ENCODE measurements at places on chromosomes 2 and 18.
A peak's percentile ranks its signal among the peaks of the same experiment; 100 is the strongest.

DNA sequence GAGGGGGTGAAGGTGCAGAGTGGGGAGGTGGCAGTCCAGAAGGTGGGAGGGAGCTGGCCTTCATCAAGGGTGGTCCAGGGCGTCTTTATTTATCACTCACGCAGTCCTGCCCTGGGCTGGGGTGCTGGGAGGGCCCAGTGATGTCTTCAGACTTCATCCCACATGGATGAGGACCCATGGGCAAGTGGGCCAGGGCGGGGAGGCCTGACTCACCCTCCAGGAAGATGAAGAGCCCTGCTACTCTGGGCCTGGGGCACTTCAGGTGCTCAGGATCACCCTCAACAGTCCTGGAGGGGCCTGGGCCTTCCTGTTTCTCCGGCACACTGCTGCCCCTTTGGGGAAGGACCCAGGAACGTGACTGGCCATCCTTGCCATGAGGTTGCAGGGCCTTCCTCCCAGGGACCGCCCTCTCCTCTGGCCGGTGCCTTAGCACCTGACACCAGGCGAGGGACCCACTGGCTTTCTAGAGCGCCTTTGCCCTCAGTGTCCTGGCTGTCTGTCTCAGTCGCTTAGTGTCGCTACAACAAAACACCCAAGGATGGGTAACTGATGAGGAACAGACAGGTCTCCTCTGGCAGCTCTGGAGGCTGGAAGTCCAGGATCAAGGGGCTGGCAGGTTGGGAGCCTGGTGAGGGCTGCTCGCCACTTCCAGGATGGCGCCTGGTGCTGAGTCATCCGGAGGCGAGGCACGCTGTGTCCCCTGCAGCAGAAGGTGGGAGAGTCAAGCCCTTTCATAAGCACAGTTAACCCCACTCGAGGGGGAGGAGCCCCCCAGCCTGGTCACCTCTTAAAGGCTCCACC lies 57.8 kb upstream of the HS6ST1 start:
- no peak for DNase-seq

- DNase-seq = no peak
Observed at GRCh38 chr18:13379930-13380690, 161.6 kb downstream of the LDLRAD4 start.

- DNase-seq = no peak
Observed at GRCh38 chr2:28606986-28607441, 111.2 kb downstream of the PLB1 start.

DNA sequence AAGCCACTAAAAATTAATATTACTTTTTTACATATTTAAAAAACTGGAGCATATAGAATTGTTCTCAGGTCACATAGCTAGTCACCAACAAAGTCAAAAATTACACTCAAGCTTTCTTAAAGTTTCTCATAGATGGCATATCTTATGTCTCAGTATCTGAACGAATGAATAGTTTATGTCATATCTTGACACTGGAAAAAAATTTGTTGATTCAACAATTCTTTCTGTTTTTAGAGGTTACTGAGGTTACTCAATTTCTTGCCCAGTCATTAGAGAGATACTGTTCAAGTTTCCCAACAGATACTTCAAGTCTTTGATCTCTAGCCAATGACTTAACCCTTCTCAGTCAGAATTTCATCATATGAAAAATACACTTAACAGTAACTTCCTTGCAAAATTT lies 113.1 kb upstream of the XIRP2 start:
- DNase-seq = no peak

GRCh38 chr2:12236136-12236844 lies 480.4 kb upstream of the TRIB2 start:
- DNase-seq = no peak

DNA sequence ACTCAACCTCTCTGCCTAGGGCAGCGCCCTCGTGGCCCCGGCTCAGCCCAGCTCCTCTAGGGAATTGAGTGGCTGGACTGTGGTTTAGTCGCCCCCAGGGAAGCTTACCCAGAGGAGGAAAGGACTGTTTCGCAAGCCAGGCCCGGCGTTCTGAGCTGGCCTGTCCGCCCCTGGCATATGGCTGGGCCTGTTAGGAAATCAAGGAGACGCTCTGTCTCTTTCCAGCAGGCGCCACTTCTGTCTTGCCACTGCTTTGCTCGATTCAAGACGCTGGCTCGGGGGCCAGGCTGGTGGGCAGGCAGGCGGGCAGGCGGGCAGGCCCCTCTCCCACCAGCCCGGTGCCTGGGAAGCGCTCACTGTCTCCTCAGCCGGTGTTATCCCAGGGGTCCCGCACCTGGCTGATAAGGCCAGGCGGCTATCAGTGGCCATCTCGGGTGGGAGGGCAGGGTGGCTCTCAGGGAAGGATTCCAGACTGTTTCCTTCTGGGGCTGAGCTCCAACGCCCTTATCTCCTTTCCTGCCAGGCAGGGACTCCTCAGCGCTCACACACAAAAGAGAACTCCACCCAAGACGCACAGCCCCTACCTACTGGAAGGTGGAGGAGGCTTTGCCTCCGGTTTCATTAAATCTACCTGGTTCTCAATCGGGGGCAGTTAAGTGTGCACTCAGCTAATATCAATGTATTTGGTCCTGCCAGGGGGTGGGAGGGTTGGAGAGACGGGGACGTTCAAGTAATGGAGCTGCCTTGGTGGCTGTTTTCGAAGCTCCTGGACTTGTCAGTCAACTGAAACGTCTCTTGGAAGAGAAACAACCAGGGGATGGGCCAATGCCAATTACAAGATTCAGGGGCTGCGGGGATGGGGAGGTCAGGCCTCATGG lies 109.1 kb downstream of the SMAD7 start:
- peak; percentile 85 for DNase-seq

DNA sequence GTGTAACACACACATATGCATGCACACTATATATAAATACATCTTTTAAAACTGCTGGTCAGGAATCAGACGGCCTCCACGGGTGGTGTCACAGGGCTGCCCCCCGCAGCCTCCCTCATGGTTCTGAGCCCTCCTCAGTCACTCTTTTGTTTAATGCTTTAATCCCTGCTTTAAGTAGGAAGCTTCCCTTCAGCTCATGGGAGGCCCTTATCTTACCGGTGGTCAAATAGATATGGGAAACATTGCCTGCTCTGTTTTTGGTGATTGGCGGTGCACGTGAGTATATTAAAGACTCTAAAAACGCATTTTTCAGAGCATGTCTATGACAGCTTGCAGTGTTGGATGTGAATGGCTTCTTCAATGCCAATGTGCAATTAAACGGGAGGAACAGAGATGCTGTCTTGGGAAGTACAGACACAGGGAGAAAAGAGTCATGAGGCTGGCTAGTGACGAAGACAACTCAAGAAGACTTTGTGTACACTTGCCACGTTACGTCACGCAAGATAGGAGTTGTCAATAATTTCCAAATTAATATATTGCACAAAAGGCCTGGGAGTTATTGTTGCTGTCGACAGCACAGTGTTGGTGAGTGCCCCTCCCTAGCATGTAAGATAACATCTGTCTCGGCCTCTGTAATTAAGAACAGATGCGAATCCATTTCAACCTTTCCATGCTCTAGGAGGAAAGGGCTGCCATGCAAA lies 23.3 kb downstream of the GNLY start:
- no peak for DNase-seq

DNA sequence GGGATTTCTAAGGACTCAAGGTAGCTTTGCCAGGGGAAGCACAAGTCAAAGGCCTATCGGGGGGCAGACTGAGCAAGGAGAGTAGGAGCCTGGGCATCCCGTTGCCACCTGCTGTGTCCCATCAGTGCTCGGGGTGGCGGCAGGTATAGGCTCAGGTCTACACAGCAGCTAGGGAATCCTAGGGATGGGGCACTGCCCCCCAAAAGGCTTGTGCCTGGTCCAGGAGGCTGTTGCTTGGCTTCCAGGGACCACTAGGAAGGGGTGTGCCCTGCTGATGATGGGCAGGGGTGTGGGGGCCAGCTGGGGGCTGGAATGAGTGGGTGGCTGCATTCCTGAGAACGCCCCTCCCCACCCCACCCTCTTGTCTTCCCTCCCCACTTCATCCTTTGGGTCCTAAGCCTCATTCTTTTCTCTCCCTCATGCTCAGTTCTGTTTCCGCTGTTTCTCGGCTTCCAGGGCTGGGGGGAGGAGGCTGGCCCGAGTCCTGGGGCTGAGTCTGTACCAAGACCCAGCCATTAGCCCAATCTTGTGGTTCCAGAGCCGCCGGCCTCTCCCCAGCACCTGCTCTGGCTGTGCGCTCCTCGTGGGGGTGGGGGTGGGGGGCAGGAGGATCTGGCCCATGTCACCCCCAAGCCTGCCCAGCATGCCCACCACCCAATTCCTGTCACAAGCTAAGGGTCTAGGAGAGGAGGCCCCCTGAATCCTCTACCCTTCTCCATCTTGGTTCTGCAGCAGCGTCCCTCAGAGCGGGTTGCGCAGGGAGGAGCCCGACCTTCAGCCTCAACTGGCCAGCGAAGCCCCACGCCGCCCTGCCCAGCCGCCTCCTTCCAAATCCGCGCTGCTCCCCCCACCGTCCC lies 12.8 kb downstream of the SPEG start:
- no peak for DNase-seq

- DNase-seq = no peak
Observed at GRCh38 chr18:4203568-4204437, 251.3 kb downstream of the DLGAP1 start.

- no peak for DNase-seq
Observed at GRCh38 chr18:7908681-7909299, 341.7 kb downstream of the PTPRM start.

GRCh38 chr2:233119123-233119522 lies 59.0 kb downstream of the INPP5D start:
- no peak for DNase-seq

GRCh38 chr18:76503649-76504386 lies 8.8 kb upstream of the ZNF516 start:
- DNase-seq = peak; percentile 57

DNA sequence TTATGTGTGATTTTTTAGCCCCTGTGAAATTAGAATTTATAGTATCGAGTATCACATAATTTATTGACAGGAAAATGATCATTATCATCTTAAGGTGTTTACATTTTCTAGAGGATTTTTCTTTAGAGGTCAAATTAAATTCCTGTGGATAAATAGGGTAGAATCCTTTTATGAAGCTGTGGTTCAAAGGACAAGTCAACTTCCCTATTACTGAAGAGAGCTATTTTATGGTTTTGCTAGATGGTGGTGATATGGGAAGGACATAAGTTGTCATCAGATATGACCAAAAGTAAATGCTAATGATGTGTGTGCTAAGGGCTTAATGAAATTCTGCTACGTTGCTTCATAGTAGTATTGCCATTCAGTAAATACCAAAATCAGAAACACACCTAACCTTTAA lies 80.1 kb downstream of the EML4 start:
- DNase-seq = no peak

- DNase-seq = no peak
Observed at GRCh38 chr18:47549021-47549540, 297.6 kb upstream of the SKOR2 start.

DNA sequence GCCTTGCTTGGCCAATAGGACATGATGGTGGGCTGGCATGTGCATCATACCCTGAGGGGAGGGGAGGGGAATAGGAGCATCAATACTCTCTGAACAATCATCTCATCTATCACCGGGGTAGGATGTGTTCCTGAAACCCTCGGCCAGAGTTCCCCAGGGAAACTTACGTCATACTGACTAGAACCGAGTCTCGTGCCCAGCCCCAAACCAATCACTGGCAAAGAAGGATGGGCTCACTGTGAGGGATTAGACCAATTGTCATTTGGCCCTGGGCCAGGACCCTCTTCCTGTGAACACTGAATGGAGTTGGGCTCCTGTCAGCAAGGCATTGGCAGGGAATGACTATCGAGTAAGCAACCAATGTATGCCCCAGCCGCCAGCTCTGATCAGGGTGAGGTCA lies 261.5 kb downstream of the MYCN start:
- DNase-seq = no peak

- no peak for DNase-seq
Observed at GRCh38 chr18:2903006-2903405, 56.2 kb downstream of the EMILIN2 start.

DNA sequence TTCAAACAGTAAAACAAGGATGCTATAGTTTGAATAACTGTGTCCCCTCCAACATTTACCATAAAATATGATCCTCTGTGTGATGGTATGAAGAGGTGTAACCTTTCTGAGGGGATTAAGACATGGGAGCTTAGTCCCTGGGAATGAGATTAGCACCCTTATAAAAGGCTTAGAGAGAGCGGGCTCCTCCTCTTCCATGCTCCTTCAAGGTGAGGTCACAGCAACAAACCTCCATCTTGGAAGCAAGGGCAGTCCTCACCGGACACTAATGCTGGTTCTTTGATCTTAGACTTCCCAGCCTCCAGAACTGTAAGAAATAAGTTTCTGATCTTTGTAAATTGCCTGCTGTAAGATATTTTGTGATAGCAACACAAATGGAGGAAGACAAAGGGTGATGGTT lies 700.3 kb downstream of the TMEM182 start:
- no peak for DNase-seq

GRCh38 chr18:23106575-23106974 lies 28.7 kb upstream of the CABLES1 start:
- no peak for DNase-seq

- no peak for DNase-seq
Observed at GRCh38 chr2:190678444-190679162, 29.7 kb downstream of the NAB1 start.

DNA sequence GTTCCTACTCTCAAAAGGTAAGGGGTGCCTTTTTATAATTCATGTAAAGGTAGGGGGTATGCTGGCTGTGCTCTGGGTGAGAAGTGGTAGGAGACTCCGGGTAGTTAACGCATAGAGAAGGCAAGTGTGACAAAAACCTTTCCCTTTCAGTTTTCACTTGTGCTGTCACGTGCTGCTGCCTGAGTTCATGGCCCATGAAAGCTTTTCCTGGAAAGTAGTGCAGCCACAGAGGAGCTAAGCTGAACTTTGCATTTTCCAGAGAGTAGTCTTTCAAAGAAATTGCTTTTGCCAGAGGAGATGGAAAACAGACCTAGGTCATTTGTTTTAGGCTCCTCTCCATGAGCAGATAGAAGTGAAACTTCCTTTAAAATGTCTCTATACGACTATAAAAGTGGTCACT lies 44.7 kb downstream of the THSD7B start:
- no peak for DNase-seq

DNA sequence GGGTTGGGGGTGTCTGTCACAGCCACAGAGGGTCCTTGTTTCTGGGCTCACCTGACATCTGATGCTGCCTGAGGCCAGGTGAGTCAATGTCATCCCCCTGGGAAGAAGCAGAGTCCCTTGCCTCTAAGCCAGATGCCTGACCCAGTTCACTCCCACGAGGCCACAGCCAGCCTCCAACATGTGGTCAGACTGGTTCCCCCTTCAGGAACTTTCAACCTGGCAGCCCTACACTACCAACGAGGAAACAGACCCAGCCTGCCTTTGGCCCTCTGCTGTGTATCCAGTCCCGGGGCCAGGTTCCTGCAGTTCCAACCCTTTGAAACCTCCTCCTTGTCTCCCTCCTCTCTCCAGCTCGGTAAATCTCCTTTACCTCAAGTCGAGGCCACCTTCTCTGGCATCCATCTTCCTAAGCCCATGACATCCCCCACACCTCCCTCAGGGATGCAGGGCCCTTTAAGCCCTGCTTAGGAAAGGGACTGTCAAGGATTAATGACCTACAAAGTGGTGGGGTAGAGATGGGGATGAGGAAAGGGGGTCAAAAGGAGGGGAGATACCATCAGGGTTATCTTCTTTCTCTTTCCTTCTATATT lies 49.2 kb upstream of the SMAD2 start:
- no peak for DNase-seq
